ENCODE measurements at places on chromosomes 1 and 21. TPM values are rescaled to one million over a fixed set of nuclear protein-coding genes. Genes with fewer than 3 reads are reported as not detected.

- H3K4me1 ChIP-seq: no peaks in the 10 kb centered on the region
- no peaks in the 10 kb centered on the region for H3K36me3 ChIP-seq
- no peak overlapping the region for H3K4me3 ChIP-seq
- DNase-seq: peak; percentile 76
- H3K27ac ChIP-seq: peak overlapping the region; percentile 18
Observed at GRCh38 chr1:93751377-93752250, 70.0 kb upstream of the BCAR3 start.

DNA sequence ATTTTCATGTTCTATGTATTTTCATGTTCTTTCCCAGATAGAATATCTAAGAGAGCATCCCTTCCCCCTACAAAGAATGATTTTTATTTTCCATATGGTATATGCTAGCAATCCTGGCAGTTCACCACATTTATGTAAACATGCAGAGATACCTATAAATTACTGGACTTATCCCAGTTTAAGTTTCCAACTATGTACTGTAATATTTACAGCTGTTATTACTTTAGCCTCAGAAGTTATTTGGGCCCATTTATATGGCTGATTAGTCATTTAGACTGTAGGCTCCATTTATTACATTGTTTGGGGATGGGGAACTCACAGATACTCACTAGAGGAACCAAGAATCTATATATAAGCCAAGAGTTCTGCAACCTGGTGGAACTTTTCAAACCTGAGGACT, 84.8 kb upstream of the WARS2 start:
- H3K36me3 ChIP-seq: no peaks in the 10 kb centered on the region
- DNase-seq: no peak
- no peak overlapping the region for H3K4me3 ChIP-seq
- peaks cover 8% of the 10 kb centered on the region for H3K4me1 ChIP-seq
- no peaks in the 10 kb centered on the region for H3K27me3 ChIP-seq

- DNase-seq: peak; percentile 67
- no peak overlapping the region for H3K4me3 ChIP-seq
- no peaks in the 10 kb centered on the region for H3K4me1 ChIP-seq
- H3K27me3 ChIP-seq: no peaks in the 10 kb centered on the region
- H3K27ac ChIP-seq: no peak overlapping the region
Observed at GRCh38 chr1:226980122-226980560, 40.0 kb downstream of the COQ8A start.

DNA sequence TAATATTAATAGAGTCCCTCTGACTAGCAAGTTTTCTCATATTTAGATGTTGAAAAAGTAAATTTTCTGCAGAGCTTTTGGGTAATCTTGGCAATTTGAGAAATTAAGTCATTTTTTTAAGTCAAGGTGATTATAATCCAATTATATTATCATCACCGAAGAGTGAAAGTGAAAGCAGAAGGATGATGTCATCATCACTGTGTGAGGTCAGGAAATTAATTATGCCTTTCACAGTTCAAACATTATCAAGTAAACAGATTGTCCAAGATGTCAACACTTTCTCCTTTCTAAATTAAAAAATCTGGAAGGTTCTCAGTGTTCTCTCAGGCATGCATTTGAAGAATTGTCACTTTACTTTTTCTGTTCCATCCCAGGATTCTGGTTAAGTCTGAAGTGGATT, 296.0 kb downstream of the TBX15 start:
- H3K4me3 ChIP-seq: no peak overlapping the region
- no peak overlapping the region for H3K27ac ChIP-seq
- no peaks in the 10 kb centered on the region for H3K27me3 ChIP-seq
- no peaks in the 10 kb centered on the region for H3K36me3 ChIP-seq
- no peaks in the 10 kb centered on the region for H3K4me1 ChIP-seq
- DNase-seq: no peak

GRCh38 chr1:38129473-38129872, 82.9 kb upstream of the POU3F1 start:
- H3K36me3 ChIP-seq: no peaks in the 10 kb centered on the region
- no peaks in the 10 kb centered on the region for H3K4me1 ChIP-seq
- H3K4me3 ChIP-seq: no peak overlapping the region
- DNase-seq: peak; percentile 22
- no peak overlapping the region for H3K27ac ChIP-seq
- no peaks in the 10 kb centered on the region for H3K27me3 ChIP-seq

- no peaks in the 10 kb centered on the region for H3K4me1 ChIP-seq
- no peak overlapping the region for H3K27ac ChIP-seq
- no peaks in the 10 kb centered on the region for H3K27me3 ChIP-seq
- no peak for DNase-seq
- no peaks in the 10 kb centered on the region for H3K36me3 ChIP-seq
Observed at GRCh38 chr1:47918257-47918867, 78.8 kb downstream of the TRABD2B start.

DNA sequence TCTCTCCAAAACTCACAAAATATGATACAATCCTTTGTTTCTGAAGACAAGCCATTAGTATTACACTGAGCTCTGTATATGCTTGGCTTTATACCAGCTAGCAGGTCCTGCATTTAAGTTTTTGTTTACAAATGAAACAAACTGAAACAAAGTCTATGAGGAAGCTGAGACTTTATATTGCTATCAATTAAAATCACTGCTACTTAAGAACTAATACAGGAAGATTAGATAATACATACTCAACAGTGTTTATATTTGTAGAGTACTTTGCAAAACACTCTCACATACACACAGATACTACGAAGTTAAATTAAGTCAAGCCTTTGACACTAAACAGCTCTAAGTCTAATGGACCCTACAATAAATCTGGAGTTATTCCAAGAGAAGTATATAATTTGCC, 247.4 kb downstream of the CRB1 start:
- no peak for DNase-seq
- no peak overlapping the region for H3K27ac ChIP-seq
- no peak overlapping the region for H3K4me3 ChIP-seq
- no peaks in the 10 kb centered on the region for H3K4me1 ChIP-seq
- peaks cover 12% of the 10 kb centered on the region for H3K36me3 ChIP-seq

DNA sequence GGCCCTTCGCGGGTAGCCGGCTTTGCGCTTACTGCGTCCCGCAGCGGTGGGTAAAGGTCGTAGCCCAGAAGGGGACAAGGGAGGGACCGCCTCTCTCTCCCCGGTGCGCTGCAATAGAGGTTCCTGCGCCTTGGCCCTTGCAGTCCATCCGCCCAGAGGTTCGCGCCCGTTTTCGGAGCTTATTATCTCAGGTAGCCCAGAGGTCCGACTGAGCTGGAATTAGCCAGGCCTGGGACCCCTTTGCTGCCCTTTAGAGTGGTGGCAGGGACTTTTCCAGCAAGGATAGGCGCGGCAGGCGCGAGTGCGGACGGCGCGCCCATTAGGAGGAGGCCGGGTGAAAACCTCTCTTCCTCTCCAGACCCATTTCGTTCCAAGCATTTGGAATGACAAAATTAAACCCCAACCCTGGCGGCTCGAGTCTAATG, 5.0 kb downstream of the LHX4 start:
- peaks cover 90% of the 10 kb centered on the region for H3K27me3 ChIP-seq
- DNase-seq: peak; percentile 62
- peaks cover 48% of the 10 kb centered on the region for H3K4me1 ChIP-seq
- no peaks in the 10 kb centered on the region for H3K36me3 ChIP-seq
- H3K27ac ChIP-seq: no peak overlapping the region

- DNase-seq: peak; percentile 52
- H3K27me3 ChIP-seq: peaks cover 11% of the 10 kb centered on the region
- H3K36me3 ChIP-seq: no peaks in the 10 kb centered on the region
Observed at GRCh38 chr1:2785631-2786328, 15.7 kb downstream of the TTC34 start.

GRCh38 chr1:53508991-53509666, 49.9 kb downstream of the DMRTB1 start:
- H3K27ac ChIP-seq: no peak overlapping the region
- no peak overlapping the region for H3K4me3 ChIP-seq
- no peaks in the 10 kb centered on the region for H3K36me3 ChIP-seq
- no peak for DNase-seq
- no peaks in the 10 kb centered on the region for H3K27me3 ChIP-seq
- peaks cover 21% of the 10 kb centered on the region for H3K4me1 ChIP-seq

- no peaks in the 10 kb centered on the region for H3K36me3 ChIP-seq
- DNase-seq: no peak
- no peak overlapping the region for H3K27ac ChIP-seq
- no peaks in the 10 kb centered on the region for H3K4me1 ChIP-seq
Observed at GRCh38 chr1:225700164-225700821, 47.4 kb upstream of the ENAH start.

- H3K27me3 ChIP-seq: peaks cover 13% of the 10 kb centered on the region
- no peaks in the 10 kb centered on the region for H3K36me3 ChIP-seq
- no peak overlapping the region for H3K27ac ChIP-seq
- H3K4me1 ChIP-seq: no peaks in the 10 kb centered on the region
- DNase-seq: no peak
Observed at GRCh38 chr1:62317021-62317768, 2.0 kb downstream of the KANK4 start.

DNA sequence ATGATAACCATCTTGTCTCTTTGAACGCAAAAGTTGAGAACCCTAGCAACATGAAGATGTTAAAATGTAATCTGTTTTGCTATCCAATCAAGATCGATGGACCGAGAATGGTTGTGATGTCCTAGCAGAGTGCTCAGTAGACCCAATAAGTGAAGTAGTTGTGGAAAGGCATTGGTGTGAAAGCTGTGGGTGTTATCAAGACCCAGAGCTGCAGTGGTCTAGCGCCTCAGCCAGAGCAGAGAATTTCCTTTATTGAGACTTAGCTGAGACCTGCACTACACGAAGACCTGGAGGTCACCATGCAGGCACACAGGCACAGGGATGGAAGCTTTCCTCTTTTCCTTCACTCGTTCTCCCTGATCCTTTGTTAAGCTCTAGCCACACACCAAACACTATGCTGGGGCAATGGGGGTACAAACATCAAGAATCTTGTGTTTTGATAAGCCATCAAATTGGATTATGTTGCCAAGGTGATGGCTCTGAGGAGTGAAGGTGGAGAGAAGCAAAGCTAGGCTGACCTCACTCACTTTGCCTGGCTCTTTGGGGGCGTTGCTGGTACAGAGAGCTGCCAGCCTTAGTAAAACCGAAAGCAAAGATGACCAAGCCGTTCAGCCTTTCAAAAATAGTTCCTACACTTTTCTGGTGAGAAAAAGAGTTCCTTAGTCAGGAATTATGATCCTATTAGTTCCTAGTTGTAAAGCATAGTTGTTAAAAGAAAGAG, 24.1 kb downstream of the METTL13 start:
- no peak for DNase-seq
- H3K4me3 ChIP-seq: no peak overlapping the region
- H3K27me3 ChIP-seq: no peaks in the 10 kb centered on the region
- H3K27ac ChIP-seq: no peak overlapping the region

DNA sequence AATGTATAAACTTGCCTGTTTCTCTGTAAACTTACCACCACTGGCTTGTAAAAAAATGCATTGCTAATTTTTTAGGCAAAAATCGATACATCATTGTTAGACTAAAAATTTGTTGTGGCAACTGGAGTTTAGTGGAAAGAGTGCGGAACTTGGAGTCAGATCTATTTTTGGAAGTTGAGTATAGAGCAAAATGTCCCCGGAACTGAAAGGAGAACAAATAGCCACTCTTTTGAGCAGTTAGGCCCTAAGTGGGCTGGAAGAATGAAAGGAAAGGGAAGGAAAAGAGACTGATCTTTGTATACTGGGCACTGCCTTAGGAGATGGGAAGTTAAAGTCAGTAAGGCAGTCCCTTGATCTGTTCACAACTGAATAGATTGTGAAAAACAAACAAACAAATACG, 30.2 kb downstream of the OPTC start:
- no peaks in the 10 kb centered on the region for H3K27me3 ChIP-seq
- H3K27ac ChIP-seq: peak overlapping the region; percentile 71
- no peak for DNase-seq

The LCE2A gene
- not detected for polyA plus RNA-seq

The SIPA1L2 gene
- 16.2 TPM for polyA plus RNA-seq

The FCRL4 gene
- polyA plus RNA-seq: 0.96 TPM

The ZNF697 gene
- polyA plus RNA-seq: 0.60 TPM

The TAF12 gene
- polyA plus RNA-seq: 20.4 TPM

The CHI3L1 gene
- polyA plus RNA-seq: 1.2 TPM

Measured in sigmoid colon (tissue), 7 donors.